ENCODE measurements at places on chromosomes 12 and 14. TPM values are rescaled to one million over a fixed set of nuclear protein-coding genes. Genes with fewer than 3 reads are reported as not detected.

Gene C12orf75
- 15.4 TPM for total RNA-seq

- no peak for DNase-seq
These were observed 28.3 kb upstream of the DIO2 start for GRCh38 chr14:80239631-80240030.

- no peak for DNase-seq
These were observed 8.5 kb downstream of the MYH6 start for GRCh38 chr14:23399591-23399990.

Gene POTEM
- not detected for total RNA-seq

Gene ASCL1
- not detected for total RNA-seq

DNA sequence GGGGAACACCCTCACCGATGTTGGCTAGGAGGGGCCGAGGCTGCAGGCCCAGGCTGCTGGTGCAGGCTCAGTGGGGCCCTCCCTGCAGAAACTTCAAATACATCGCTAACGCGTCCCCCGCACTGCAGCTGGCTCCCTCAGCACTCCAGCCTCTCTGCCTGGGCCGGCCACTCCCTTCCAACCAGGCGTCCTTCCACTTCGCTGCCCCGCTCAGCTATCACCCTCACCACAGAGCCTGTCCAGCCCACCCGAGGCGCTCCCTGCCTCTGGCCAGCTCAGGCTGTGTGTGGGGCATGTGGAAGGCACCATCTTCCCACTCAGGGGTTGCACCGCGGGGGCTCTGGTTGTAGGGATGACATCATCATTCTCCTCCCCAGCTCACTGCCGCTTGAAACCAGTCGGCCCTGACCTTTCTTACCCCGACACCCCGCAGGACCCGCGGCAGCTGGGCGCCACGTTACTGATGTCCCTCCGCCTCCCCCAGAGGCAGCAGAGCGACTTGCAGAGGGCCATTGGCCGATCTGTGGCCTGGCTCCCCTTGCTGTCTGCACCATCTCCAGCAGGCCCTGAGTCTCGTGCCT lies 199.9 kb upstream of the RTL1 start:
- DNase-seq = no peak

- DNase-seq = no peak
These were observed 1117.5 kb downstream of the AACS start for GRCh38 chr12:126182619-126183236.

- DNase-seq = no peak
These were observed 156.3 kb downstream of the MSRB3 start for GRCh38 chr12:65434737-65435136.

Gene CEP170B
- total RNA-seq = 5.6 TPM

- DNase-seq = no peak
These were observed 27.6 kb downstream of the TSPAN11 start for GRCh38 chr12:30953951-30954751.

DNA sequence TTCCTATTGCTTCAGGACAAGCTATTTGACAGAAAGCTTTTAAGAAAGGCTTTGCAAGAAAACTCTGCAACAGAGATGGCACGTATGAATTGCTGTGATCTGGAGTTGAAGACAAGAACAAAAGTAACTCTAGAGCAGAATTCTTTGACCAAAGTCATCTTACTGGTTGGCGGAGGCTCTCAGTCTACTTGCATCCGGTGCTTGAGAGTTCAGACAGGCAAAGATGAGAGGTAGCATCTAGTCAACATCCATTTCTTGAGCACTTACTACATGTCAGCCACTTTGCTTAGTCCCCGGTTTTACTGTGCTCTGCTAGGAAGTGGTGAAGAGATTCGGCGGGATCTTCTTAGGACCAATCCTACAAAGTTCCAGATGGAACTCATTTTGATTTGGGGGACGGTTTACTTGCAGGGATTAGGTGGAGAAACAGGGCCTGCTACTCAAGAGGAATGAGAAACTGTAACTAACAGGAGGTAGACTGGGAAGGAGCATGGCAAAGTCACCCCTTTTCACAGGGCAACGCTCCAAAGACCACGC lies 404 bp upstream of the CCDC91 start:
- DNase-seq = no peak

DNA sequence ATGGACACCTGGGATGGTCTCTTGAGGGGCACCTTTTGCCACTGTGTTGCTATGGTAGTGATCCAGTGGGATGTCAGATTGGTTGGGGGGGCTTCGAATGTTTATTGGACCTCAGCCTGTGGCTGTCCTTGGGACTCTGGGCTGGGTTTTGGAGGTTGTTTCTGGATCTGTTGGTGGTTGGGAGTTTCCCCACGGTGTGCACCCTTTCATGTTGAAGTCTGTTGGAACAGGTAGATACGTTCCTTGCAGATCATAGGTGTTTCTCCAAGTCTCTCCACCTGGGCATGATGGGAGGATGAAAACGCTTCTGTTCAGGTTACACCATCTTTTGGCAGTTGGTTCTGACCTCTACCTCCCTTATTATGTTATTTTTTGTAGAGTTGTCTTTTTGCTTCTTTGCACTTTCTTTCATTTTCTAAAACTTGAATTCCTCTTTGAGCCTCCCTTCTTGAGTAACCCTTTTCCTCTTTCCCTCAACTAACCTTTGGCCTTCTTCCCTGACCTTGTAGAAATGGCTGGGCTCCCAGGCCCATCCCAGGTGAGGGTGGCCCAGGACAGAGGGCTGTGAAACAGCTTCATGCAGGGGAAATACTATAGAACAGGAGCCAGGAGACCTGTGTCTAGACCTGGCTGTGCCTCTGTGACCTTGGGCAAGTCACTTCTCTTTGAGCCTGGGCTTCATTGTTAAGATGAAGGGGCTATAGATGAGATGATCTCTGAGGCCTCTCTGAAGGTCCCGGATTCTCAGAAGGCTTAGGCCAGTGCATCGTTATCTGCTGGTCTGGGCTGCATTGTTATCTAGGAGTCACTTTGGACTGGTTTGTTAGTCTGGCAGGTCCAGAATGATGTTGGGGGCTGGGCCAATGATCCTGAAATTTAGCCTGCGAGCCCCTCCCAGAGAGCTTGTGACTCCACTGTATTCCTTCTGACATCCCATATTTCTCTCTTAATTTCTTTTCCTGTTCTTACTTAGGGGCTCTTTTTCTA lies 2.0 kb downstream of the ATN1 start:
- DNase-seq = no peak

Gene NELL2
- not detected for total RNA-seq

GRCh38 chr12:99911081-99911480 lies 73.7 kb downstream of the ANKS1B start:
- no peak for DNase-seq

DNA sequence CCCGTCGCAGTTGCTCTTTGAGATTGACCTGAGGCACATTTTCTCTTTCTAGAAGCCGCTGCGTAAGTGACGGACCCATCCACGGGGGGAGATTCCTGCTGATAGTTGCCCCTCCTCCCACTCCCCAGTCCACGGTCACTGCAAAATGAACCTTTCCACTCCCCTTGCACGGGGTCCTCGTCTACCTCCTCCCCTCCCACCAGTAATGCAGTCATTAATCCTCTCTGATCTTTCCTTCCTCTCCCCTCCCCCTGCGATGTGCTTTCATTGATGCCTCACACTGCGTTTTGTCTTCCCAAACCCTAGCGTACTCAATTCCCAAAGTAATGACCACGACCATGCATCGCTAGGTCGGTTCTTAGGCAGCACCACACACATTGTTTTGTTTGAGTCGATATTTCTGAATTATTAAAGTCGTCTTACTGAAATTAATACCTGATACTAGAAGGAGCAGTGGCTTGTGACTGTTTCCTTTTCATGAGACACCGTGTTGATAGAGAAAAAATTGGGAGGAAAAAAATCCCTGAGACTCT lies 857 bp downstream of the ETNK1 start:
- DNase-seq = peak; percentile 14

- no peak for DNase-seq
These were observed 203.3 kb downstream of the NAV3 start for GRCh38 chr12:78034025-78034424.

Gene CALCOCO1
- total RNA-seq = 72.6 TPM

DNA sequence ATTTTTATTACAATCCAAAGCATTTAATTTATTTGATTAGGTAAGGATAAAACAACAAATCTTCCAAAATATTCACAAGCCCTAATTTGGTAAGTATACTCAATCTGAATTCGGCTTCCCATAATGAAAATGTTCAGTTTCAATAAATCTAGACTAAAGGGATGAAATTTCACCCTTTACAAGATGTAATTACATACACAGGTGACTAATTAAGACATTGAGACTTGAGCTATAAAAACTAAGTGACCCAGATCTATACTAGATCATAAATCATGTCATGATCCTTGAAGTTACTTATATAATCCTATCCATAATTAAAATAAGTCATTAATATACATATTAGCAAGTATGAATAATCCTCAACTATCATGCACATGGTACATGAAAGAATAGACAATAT lies 36.6 kb downstream of the LRP6 start:
- DNase-seq = no peak

- DNase-seq = peak; percentile 21
These were observed 152.0 kb downstream of the KTN1 start for GRCh38 chr14:55731881-55732498.

Gene PLCZ1
- total RNA-seq = not detected

Gene ST8SIA1
- 0.13 TPM for total RNA-seq

- DNase-seq = no peak
These were observed 9.6 kb upstream of the ISM2 start for GRCh38 chr14:77508249-77508648.

GRCh38 chr12:6700646-6701051 lies at the start of gene PIANP:
PIANP (minus strand) TSS chr12:6700815; CDS start chr12:6698061, 2,754 bp downstream.
- DNase-seq = no peak

- no peak for DNase-seq
These were observed 5.3 kb downstream of the SCNN1A start for GRCh38 chr12:6369916-6370575.

Gene SLC25A21
- total RNA-seq = 0.38 TPM

GRCh38 chr12:99573980-99574379 lies 73.6 kb upstream of the GARIN6 start:
- DNase-seq = no peak

- no peak for DNase-seq
These were observed 24.7 kb upstream of the ATP5MC2 start for GRCh38 chr12:53700567-53700966.

DNA sequence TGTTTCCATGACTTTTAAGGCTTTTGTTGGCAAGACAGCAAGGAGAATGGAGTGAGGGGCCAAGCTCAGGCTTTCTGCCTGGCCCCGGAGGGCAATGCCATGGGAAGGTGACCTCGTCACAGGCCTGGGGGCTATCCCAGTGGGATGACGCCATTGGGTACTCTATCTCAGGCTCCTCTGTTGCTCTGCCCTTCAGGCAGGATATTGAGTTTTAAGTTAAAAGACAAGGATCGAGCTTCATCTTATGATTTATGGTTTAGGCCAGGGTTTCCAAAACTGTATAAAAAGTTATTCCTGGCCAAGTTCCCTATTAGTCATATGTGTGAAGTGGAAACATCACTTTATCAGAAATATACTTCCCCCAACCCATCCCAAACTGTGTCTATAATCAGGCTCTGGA lies 127.7 kb downstream of the ZFP36L1 start:
- DNase-seq = peak; percentile 51

GRCh38 chr12:23458640-23459039 lies 490.8 kb downstream of the SOX5 start:
- no peak for DNase-seq

DNA sequence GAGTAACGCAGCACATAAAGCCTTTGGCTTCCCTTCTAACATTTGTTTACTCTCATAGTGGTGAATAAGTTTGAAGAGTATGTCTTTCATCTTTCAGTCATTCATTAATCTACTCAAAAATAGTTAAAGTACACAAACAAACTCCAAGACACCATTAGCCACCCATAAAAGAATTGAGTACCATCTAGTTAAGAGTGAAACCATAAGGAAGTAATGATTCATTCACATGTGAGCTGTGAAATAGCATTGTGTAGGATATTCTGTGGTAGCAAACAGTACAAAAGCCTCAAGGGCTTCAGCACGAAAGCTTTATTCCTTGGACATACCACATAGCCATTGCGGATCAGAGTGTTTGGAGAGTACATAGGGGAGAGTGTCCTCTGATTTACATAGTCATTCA lies 13.9 kb downstream of the SYT1 start:
- DNase-seq = peak; percentile 7

GRCh38 chr12:118237908-118238307 lies 102.0 kb downstream of the PEBP1 start:
- DNase-seq = no peak

Gene FAM90A1
- total RNA-seq = not detected

DNA sequence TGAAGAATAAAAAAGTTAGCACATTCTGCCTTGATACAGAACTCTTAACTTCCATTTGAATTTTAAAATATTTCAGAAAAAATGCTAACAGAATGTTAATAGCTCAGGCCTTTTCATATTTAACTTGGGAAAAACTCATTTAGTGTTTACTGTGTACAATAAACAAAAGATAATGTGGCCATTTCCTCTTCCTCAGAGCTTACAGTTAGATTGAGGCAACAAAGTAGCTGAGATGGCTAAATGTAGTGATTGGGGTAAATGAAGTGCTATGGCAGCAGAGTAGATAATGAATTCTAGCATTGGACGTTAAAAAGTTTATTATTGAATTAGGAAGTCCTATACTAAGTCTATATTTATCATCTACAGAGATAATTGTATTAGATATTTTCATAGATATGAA lies 12.7 kb downstream of the CPSF2 start:
- no peak for DNase-seq

Gene ESPL1
- total RNA-seq = 6.0 TPM

Gene EML5
- total RNA-seq = 0.13 TPM

- DNase-seq = no peak
These were observed 25.5 kb downstream of the LRTM2 start for GRCh38 chr12:1845886-1846285.

- DNase-seq = peak; percentile 71
These were observed 738 bp downstream of the CKAP4 start for GRCh38 chr12:106246891-106247673.

DNA sequence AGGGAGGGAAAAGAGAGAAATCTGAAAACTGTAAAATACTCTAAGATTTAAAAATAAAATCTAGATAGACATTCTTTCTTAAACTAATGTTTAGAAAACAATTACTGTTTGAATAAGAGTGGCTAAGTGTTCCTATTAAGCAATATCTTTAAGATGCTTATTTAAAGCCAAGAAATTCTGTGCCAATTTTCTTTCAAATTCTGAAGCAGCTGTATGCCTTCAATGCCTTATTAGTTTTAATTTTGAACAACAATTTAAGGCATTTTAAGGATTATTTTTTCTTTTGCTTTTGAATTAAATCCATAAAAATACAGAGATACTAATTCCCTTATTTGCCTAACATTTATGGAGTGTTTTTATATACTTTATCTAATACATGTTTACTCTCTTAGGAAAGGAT lies 50.3 kb upstream of the KITLG start:
- DNase-seq = no peak

Gene TTC9
- 0.13 TPM for total RNA-seq

Gene MLH3
- total RNA-seq = 9.6 TPM

DNA sequence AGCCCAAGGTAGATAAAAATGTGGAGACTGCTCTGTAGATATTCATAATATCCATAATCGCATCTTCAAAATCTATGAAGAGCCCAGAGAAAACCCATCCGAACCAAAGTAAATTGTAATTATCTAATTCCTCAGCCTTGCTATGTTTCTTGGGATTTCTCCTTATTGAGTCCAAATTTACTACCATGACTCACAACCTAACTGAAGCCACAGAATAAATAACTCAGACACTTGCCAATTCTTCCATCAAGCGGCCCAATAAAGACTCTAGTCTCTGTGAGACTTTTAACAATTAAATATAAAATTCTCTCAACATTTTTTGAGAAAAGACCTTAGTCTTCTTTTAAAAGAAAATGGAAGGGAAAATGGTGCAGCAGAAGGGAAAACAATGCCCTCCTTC lies 409.8 kb downstream of the DAD1 start:
- DNase-seq = no peak

All from dermis microvascular lymphatic vessel endothelial cell (primary cell).